ENCODE measurements at places on chromosomes 2 and 18. TPM values are rescaled to one million over a fixed set of nuclear protein-coding genes. Genes with fewer than 3 reads are reported as not detected.

The DYNAP gene
- total RNA-seq, result 0.21 TPM

The DPP10 gene
- not detected for total RNA-seq

The RSAD2 gene
- total RNA-seq, result 10.3 TPM

The MLPH gene
- total RNA-seq, result 0.38 TPM

The CABLES1 gene
- total RNA-seq, result 0.56 TPM

The CCDC74B gene
- 5.9 TPM for total RNA-seq

The DUSP19 gene
- total RNA-seq, result 3.7 TPM

The DPYSL5 gene
- total RNA-seq, result 235 TPM

The RAX gene
- total RNA-seq, result 2.0 TPM

The TRMT61B gene
- 21.8 TPM for total RNA-seq

The FAM228B gene
- 8.1 TPM for total RNA-seq

- peak; percentile 93 for ATAC-seq
Measured at GRCh38 chr2:172896661-172897081, 161.0 kb downstream of the RAPGEF4 start.

DNA sequence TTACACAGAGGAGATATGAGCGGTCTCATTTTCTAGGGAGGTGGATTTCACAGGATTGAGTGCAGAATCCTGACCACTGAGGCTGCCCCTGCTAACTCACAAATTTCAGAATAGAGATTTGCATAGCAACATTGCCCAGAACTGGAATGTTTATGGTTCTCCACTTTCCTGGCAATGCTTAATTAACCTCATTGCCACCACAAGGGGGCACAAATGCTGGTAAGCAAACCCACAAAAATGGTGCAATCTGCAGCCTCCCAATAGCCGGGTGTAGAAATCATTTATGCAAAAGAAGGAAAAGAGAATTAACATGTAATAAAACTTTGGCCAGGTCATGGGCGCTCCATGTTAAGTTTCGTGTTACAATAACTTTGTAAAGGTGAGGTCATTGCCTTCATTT is 112.4 kb downstream of the CYRIA start:
- ATAC-seq, result peak; percentile 70

DNA sequence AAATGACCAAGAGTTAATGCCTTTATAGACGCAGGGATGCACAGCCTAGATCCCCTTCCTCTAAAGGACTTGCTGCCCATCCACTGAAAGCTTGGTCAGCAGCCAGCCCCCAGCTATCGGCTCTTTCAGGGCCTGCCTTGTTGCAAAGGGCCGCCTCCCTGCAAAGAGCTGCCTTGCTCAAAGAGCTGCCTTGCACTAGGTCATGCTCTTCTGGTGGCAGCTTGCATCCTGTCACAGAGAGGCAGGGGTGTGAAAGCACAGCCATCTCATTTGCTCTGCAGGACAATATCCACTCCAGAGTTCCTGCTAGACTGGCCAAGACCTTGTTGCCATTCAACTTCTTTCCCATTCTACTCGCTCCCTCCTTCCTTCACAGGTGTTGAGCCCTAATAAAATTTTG is 137.1 kb downstream of the MCFD2 start:
- ATAC-seq, result no peak

DNA sequence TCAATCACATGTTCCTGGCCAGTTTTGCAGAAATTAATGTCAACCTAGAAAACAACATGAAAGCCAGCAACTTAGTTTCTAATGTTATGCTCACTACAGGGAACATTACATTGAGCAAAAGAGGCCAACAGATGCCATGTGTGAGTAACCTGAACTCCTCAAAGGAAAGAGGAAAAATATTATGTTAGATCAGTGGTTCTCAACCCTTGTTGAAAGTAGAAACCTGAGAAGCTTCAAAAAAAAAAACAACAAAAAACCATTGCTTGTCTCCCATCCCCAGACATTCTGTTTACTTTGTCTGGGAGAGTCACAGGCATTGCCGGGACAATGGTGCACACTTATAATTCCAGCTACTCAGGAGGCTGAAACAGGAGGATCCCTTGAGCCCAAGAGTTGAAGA is 57.7 kb downstream of the METTL4 start:
- no peak for ATAC-seq

DNA sequence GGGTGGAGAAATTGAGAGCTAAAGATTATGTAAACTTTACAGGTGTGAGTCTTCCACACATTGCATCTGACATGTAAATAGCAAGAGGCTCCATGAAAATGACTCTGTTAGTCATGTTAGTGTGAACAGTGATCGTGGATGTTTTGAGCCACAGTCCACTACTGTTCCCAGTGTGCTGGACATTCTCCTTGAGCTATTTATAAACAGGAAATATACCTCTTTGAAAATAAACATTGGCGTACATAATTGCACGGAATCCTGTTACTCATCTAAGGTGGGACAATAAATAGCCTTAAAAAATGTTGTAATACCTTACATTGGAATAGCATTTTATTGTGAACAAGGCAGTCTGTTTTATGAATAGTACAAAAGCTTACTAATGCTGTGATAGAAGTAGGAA is 37.0 kb downstream of the LIMS1 start:
- ATAC-seq, result no peak

GRCh38 chr2:116511426-116511825 is 1303.1 kb upstream of the DDX18 start:
- no peak for ATAC-seq

GRCh38 chr2:174631009-174631981 is 33.7 kb upstream of the WIPF1 start:
- ATAC-seq, result no peak

DNA sequence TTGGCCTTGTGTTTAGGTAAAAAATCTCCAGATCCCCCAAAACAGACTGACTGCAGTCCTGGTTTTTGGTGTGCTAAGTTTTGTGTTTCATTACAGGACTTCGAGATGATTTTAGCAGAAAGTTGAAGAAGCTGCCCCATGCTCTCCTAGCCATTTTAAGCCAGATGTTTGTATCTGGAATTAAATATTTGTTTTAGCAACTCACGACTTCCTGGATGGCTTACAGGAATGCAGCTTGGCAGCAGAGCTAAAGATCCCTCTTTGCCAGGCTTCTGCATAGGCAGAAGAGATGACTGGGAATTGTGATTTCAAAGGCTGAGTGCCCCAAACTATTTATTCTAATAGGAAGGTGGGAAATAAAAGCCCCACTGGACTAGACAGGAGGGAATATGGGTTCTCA is 31.1 kb downstream of the ONECUT2 start:
- no peak for ATAC-seq

DNA sequence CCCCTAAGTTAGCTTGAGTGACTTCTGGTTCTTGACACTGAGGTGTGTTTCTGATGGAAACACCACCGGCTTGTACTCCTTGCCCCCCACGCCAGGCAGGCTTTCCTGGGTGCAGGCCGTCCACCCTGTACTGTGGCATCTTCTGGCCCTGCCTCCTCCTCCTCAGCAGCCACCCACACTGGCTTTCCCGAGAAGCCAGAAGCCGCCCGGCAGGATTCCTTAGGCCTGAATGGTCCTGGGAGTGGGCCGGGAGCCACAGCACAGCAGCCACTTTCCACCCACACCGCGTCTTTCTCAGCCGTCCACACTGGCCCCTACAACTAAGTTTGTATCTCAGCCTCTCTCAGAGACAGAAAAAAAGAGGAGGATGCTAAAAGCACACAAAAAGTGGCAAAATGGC is 2.1 kb upstream of the HSBP1L1 start:
- ATAC-seq, result no peak

- no peak for ATAC-seq
Measured at GRCh38 chr2:37802211-37802752, 122.8 kb upstream of the RMDN2 start.

- no peak for ATAC-seq
Measured at GRCh38 chr18:44474067-44474411, 206.6 kb upstream of the SETBP1 start.

DNA sequence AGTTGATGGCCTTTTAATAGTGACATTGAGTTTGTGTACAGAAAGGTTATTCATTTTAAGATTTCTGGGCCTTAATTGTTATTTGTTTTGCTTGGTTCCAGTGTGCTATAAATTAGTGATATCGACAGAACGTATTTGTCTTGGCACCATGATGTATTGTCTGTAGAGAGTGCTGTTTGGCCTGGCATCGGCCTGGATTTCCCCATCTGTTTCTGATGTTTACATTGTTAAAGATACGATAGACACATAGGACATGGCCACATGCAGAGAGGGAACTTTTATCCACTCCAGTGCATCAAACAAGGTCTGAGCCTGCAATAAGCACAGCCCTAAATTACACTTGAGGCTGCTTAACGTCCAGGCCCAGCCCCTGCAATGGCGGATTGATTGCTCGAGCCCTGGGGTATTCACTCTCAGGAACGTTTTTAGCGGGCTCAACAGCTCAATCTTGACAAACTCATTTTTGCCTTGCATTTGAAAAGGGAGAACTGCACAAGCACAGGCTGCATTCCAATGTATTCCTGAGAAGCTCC is 144.7 kb downstream of the SLC4A3 start:
- peak; percentile 10 for ATAC-seq

GRCh38 chr2:120826716-120827410 is 91.2 kb downstream of the GLI2 start:
- no peak for ATAC-seq

DNA sequence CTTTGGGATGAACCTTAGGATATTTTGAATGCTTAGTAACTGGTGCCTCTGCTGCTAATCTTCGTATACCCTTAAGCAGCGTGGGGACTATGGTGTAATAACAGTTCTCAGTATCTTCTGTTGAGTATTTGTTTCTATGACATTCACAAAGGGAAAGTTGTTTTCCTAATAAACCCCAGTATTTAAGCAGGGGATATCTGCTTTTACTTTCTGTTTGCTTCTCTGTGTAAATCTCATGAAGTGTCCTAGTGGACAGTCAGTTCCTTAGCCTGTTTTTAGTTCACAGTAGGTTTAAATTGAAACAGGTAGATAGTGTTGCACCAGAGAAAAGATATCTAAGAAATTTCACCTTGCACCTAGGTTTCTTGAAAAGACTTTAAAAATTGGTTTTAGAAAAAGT is 14.9 kb downstream of the KIAA1328 start:
- ATAC-seq, result no peak

GRCh38 chr2:105522645-105523044 is 123.8 kb upstream of the FHL2 start:
- ATAC-seq, result no peak

- ATAC-seq, result no peak
Measured at GRCh38 chr2:32838418-32838817, 108.3 kb upstream of the LTBP1 start.

- ATAC-seq, result peak; percentile 71
Measured at GRCh38 chr18:43596105-43596712, 318.9 kb upstream of the SYT4 start.

GRCh38 chr18:36294031-36294430 is 3.5 kb upstream of the FHOD3 start:
- no peak for ATAC-seq

- no peak for ATAC-seq
Measured at GRCh38 chr2:47339745-47340541, 63.0 kb upstream of the MSH2 start.

DNA sequence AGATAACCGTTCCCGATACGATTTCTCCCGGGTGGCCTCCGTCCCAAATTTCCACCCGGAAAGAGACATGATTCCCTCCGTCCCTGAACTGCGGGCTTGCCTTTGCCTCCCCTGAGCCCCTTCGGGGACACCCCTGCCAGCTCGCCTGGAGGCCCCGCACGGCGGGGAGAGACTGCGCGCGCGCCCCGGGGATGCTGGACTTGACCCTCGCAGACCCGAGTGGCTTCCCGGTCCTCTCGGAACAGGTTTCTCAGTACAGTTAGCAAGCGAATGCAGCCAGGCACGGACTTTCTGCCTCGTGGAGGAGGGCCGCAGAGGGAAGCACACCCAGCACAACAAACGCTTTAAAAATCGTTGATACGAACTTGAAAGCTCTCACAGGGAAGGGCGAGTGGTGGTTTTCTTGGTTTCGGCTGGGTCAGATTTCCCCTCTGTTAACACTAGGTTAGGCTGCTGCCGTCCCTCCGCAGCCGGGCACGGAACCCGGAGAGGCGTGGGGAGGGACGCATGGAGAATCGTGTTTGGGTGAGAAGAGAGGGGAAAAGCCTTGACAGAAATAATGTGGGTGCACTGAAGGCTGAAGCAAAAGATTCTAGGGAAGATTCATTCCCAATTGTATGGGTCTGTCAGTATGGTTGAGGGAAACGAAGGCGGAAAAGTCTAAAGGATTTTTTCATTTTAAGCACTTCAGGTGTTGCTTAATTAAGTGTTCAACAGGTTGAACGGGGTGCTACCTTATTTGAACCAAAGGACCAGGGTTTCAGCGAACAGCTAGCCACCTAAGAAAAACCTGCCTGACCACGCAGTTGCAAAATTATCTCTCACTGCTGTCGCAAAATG is 916 bp downstream of the TNFRSF11A start:
- ATAC-seq, result peak; percentile 28

Data from motor neuron (in vitro differentiated cells).